AG08395 (cell line): ENCODE measurements at places on chromosomes 16 and 17.

GRCh38 chr17:73539166-73539565 is 105.1 kb downstream of the SDK2 start:
- no peak for DNase-seq

DNA sequence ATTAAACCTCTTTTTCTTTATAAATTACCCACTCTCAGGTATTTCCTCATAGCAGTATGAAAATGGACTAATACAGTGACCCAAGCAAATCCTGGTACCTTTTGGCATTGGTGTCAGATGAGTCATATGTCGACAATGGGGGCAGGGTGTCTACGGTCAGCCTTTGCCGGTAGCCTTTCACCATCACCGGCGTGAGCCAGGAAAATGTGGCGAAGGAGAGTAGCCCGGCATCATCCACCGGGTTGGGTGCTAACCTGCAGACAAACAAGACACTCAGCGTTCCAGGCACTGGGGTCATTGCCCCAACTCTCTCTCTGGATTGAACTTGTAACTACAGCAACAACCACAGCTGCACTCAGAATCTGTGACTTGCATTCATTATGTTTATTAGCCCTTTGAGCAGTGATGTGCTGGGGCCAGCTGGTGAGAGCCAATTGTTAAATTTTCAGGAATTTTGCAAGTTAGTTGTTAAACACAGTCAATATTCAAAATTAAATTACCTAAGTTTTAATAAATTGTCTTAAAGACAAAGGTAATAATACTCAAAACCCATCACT is 11.9 kb downstream of the ABCC12 start:
- no peak for DNase-seq

- DNase-seq: no peak
These were observed 12.1 kb upstream of the CBX8 start for GRCh38 chr17:79808763-79809529.

- peak; percentile 13 for DNase-seq
These were observed 19.0 kb downstream of the PIK3R5 start for GRCh38 chr17:8946476-8946875.

- DNase-seq: no peak
These were observed 21.2 kb downstream of the MNT start for GRCh38 chr17:2379489-2380225.

GRCh38 chr16:27945233-27945973 is 118.1 kb downstream of the GSG1L start:
- DNase-seq: no peak

- no peak for DNase-seq
These were observed 24.1 kb downstream of the DNAJA2 start for GRCh38 chr16:46949241-46949892.

- DNase-seq: peak; percentile 91
These were observed at the start of gene TGFB1I1 for GRCh38 chr16:31471875-31472708. TSS of gene TGFB1I1 (plus strand) at chr16:31472152. CDS start at chr16:31472189, 37 bp downstream.

- DNase-seq: peak; percentile 41
These were observed 83.5 kb downstream of the CDYL2 start for GRCh38 chr16:80720804-80721371.

DNA sequence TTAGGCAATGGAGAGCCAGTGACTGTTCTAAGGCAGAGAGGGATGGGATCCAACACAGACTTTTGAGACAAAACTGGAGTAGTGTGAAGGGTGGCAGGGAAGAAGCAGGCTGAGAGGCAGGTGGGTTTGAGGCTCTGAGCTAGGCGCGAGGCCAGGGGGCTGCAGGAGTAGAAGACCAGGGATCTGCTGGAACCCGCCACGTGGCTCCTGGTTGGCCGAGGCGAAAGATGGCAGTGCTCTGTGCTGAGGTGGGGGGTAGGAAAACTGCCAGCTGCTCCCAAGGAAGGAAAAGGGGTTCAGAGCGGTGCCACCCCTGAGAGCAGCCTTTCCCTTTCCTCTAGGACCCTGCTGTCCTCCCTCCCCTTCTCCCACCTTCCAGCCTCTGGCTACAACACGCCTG is 5.6 kb downstream of the CD300LG start:
- DNase-seq: no peak

DNA sequence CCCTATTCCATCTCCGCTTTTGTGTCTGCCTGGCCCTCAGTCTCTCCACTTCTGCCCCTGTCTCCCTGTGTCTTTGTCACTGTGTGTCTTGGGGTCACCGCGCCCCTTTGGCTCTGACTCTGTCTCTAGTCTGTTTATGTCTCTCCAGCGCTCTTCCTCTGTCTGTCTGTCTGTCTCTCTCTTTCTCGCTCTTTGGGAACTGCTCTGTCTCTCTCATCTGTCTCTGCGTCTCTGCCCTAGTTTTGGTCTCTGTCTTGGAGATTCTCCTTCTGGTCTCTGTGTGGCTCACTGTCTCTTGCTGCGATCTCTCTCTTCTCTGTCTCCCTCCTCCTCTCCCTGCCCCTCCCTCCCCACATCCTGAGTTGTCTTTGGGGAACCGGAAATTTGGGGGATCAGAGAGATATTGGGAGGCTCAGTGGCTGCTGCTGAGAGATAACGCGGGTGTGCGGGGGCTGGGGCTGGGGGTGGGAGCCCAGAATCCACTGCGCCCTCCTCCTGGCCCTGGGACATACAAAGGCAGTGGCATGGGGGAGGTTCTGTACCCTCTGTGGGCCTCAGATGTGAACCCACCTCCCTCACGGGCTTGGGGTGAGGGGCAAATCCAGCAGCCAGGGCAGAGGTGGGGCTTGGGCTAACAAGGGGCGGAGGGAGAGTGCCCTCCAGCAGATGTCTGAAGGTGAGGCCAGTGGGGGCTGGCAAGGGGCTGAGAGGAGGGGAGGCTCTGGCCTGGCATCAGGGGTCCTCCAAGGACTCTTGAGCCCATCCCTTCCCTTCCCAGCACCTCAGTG is 24.4 kb downstream of the LAT start:
- DNase-seq: no peak

GRCh38 chr16:4814046-4814445 is 11.6 kb upstream of the ROGDI start:
- DNase-seq: no peak

DNA sequence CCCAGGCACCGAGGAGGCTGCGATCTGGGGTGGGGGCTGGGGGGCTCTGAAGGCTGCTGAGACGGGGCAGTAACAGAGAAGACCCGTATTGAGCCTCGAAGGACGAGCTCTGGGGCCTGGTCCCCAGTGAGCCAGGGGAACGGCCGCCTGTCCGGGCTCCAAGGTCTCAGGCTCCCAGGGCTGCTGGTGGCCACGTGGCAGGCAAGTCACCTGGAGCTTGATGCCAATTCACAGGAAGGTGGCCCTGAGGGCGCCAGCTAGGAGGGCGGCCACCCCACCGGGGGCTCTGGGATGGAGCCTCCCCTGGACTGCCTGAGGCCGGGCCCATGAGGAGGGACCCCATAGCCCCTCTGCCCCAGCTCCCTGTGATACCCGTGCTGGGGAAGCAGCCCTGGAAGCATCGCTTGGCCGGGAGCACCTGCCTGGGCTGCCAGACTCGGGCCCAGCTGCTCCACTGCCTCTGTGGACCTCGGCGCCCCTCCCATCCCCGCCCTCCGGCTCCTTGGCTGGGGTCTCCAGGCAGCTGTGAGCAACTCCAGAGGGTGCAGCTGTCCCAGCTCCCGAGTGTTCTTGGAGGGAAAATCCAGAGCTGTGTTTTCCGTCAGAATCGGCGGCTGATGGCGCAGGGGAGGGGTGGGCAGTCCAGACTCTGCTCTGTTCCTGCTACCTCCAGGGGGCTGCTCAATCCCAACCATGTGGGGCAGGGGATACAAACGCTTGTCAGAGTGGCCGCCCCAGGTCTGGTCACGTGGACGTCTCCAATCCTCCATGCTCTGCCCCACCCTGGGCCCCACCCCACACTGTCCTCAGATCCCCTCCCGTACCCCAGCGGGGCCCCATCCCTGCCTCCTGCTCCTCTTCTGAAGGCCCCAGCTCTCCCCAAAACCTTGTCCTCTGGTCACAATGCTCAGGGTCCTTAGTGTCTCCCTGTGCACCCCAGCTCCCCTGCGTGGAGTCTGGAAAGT is 67.2 kb upstream of the GNG13 start:
- no peak for DNase-seq

DNA sequence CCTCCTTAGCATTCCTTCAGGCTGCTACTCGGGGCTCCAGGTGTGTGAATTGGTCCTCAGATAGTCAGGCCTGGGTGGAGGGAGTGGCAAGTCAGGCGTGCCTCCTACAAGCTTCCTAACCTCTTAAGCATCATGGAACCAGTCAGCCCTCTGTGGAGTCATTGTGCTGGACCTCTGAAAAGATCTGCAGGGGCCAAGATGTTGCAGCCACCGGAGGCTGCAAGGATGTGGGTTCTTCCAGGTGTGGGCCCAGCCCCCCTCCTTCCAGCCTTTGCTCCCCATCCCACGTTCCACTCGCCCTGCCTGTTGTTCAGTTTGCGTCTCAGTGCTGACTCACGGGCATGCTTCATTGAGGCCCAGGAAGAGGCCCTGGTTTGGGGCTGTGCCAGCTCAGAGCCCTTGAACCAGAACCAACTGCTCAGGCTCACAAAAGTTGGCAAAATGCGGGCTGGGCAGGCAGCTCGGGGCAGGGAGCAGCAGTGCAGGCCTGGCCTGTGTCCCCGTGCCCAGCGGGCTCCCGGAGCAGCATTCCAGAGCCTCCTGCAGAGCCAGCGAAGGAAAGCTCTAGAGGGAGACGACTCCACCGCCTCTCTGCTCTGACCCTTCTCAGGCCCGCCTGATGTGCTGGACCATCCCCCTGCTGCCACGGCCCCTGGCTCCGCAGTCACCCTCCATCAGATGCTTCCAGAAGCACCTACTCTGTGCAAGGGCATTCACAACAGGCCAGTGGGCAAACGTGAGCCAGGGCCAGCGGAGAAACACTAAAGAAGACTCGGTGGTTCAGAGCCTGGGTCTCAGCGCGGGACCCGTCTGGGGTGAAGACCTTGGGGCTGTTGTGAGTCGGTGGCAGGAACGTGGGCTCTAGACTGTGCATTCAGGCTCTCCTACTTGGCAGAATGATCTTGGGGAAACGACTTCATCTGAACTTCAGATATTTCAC is 7.5 kb downstream of the LDHD start:
- DNase-seq: peak; percentile 87

GRCh38 chr16:70605283-70605657 is 41.1 kb upstream of the IL34 start:
- DNase-seq: no peak
